ENCODE measurements at places on chromosomes 12 and 14.

DNA sequence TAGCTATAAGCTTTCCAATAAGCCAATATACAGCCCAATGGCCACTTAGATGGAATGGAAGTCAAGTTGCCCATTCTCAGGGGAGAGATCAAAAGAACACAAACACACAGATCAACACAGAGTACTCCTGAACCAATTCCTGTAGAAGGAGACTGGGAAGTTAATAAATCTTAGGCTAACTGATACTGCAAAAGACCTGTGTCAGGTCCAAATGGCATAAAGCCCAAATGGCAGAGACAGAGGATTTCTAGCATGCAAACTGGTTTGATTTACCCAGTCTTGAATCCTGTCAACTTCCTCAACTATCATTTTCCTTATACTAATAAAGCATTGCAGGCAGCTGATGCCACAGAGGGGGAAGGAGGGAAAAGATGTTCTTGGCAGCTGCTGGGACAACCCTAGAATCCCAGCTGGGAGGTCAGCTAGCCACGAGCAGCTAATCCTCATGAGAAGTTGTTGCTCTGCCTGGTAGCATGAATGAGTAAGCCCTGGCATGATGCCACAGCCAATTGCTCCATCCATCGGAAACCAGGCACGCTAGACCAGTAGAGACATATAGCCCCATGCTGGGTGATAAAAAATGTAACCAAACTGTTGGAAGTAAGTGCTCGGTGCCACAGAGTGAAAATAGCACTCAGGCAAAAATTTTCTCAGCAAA lies 26.2 kb downstream of the ANG start:
- peak; percentile 22 for DNase-seq

GRCh38 chr12:66107451-66107915 lies 23.1 kb downstream of the LLPH start:
- peak; percentile 94 for DNase-seq

DNA sequence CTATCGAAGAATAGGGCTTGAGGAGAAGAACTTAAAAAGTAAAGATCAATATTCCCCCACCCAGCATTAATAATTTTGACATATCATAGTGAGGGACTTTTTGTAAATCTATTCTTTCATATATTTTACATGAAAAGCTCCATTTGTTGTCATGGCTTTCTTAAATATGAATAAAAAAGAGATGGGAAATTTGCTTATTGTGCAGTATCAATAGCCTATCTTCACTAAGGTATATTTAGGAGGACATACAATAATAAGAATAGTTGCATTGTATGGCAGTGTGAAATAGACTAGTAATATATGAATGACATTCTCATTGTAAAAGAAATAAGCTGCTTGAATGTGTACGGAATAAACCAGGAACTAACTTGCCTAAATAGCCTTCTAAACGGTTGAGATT lies 5.5 kb upstream of the TCP11L2 start:
- DNase-seq, result no peak

- DNase-seq, result no peak
These were observed 6.6 kb downstream of the RAP1B start for GRCh38 chr12:68617160-68617926.

DNA sequence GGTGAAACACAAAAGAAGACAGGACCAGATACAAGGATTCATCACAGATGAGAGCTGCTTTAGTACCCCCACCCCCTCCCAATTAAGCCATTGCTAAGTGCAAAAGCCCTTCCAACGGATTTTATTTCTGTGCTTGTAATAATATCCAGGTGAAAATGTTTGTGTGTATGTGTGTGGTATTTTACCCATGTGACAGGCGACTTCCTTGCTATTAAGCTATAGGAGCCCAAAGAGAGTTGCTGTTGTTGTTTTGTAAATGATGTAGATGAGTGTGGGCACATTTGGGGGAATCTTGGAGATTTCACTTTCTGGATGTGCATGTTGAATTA lies 3.2 kb upstream of the HOXC4 start:
- no peak for DNase-seq

GRCh38 chr14:104682107-104682593 lies 7.3 kb upstream of the INF2 start:
- peak; percentile 36 for DNase-seq

- no peak for DNase-seq
These were observed 521 bp upstream of the PCED1B start for GRCh38 chr12:47078733-47079467.

DNA sequence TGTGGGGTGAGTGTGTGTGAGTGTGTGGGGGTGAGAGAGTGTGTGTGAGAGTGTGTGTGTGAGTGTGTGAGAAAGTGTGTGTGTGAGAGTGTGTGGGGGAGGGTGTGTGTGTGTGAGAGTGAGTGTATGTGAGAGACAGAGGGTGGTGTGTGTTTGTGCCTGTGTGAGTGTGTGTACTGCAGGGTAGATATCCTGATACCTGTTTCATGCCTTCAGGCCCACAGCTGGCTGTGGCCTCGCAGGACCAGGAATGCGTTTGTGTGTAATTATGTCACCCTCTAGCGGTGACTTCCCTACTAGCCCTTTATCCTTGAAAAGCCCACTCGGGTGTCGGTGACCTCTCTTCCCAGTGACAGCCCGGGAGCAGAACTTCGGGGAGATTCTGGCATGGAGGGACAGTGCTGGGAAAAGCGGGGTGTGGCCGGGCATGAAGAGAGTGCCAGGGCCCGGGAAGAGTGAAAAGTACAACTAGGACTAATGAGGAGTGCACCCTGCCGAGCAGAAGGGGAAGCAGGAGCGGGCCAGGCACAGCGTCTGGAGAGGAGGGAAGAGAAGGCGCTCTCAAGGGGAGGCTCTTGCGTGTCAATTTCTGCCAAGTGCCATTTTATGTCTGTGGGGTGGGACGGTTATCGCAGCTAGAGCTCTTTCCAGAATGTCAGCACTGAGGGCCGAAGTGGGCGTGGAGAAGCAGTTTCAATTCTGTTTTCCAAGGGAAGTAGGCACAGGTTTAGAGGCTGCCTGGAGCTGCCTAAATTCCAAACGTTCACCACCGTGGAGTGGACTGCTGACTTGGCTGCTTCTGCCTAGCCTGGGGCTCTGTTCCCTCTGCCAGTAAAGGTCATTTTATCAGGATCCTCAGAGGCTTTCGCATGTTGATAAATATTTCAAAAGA lies 11.0 kb upstream of the FBXL14 start:
- peak; percentile 91 for DNase-seq

GRCh38 chr12:47020211-47020821 lies 59.1 kb upstream of the PCED1B start:
- no peak for DNase-seq

DNA sequence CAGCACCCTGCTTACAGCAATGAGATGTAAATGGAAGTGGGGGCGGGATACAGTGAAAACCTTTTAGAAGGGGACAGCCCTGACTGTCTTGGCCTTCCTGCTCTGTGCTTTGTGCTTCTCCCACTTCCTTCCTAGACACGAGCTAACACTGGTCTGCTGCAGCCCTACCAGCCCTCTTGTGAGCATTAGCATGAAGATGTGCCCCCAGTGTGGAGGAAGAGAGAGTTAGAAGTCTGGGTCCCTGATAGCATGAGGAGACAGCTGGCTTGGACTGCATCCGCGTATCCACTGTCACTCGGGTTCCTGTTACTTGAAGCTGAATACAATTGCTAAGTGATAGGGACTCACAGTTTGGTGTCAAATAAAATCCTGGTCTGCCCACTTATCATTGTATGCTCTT lies 248.1 kb upstream of the SOX5 start:
- DNase-seq, result no peak

DNA sequence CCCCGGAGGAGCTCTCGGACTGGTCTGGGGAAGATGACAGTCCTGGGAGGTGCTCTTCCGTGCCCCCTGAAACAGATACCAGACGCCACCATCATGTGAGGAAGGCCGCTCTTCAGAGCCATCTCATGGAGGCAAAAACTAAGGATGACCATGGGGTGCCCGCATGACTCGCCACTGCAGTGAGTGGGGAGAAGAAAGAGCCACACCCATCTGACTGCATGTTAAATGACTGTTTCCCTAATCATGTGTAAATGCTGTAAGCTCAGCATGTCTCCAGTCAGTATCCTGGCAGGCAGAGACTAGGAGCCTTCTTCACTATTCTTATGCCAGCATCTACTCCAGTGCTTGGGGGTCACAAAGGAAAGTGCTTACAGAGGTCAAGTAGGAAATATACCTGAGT lies 4.0 kb downstream of the STON2 start:
- DNase-seq, result no peak

DNA sequence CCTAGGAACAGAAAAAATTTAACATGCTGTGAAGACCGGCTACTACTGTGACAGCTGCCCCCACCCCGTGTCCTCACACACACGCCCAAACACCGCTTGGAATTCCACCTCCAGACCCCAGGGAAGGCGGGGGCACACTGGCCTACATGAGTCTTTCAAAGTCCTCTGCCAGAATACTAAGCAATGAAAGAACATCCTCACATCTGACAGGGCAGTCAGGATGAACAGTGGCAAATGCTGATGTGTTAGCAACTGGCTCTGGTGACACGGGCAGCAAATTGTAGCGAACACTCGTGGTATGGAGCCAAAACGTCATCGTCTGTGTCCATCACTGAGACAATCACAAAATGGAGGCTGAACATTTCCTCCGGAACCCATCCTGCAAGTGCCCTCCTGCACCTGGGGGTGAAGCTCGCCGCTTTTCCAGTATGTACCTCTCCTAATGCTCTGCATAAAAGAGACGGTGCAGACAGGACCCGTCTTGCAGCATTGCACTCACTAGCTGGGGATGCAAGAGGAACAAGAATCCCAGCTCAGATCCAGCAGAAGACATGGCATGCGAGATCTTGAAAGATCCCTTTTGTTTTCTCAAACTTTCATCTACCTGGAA lies 94.8 kb downstream of the BCL11B start:
- peak; percentile 54 for DNase-seq

GRCh38 chr14:97137705-97138104 lies 340.5 kb downstream of the VRK1 start:
- no peak for DNase-seq

GRCh38 chr14:104852280-104852663 lies 12.8 kb upstream of the CEP170B start:
- no peak for DNase-seq

DNA sequence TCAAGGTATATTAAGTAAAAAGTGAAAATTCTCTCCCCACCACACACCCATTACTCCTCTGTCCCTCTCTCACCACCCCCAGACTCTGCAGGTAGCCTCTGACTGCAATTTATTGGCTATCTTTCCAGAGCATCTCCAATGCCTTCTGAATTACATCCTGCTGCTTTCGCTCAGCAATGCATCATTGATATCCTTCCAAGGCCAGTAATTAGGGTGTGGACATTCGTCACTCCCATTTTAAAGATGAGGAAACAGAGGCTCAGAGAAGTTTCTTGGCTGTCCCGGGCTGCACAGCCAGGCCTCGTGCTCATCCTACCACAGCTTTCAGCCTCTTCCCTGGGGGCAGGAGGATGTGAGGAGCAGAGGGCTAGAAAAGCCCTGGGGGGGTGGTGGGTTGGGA lies 23.6 kb upstream of the PGF start:
- no peak for DNase-seq

GRCh38 chr14:78070344-78070743 lies 99.8 kb upstream of the NRXN3 start:
- no peak for DNase-seq

DNA sequence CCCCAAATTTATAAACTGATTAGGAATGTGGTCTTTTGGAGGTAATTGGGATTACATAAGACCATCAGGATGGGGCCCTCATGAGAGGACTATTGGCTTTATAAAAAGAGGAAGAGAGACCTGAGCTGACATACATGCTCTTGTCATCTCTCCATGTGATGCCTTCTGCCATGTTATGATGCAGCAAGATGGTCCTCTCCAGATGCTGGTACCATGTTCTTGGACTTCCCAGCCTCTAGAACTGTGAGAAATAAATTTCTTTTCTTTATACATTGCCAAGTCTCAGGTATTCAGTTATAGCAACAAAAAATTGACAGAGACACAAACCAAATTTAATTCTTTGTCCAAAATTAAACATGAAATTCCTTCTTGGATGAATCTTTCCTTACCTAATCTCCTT lies 92.9 kb downstream of the EFCAB11 start:
- DNase-seq, result no peak

DNA sequence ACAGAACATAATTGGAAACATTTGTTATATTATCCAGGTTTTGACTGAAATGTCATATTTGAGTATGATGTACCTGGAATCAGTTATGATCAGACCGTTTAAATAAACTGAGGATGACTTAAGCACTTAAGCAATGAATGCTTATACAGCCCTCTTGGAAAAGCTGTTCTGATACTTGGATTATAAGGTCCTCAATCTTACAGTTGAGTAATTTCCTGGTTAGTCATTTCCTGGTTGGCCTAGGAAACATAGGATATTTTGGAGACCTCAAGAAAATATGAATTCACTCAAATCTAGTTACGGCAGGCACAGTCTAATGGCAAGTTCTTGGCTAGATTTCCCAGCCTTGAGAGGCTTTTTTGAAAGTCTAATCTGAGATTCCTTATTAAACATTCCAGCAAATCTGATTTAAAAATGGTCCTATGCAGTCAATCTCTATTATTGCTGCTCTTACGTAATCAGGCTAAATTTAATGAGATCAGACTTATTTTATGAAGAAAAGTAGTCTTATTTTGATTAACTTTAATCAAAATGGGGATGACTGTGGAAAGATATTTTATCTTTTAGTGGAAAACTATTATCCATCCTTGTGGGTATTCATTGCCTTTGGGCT lies 447.2 kb downstream of the SNAPC1 start:
- peak; percentile 1 for DNase-seq

DNA sequence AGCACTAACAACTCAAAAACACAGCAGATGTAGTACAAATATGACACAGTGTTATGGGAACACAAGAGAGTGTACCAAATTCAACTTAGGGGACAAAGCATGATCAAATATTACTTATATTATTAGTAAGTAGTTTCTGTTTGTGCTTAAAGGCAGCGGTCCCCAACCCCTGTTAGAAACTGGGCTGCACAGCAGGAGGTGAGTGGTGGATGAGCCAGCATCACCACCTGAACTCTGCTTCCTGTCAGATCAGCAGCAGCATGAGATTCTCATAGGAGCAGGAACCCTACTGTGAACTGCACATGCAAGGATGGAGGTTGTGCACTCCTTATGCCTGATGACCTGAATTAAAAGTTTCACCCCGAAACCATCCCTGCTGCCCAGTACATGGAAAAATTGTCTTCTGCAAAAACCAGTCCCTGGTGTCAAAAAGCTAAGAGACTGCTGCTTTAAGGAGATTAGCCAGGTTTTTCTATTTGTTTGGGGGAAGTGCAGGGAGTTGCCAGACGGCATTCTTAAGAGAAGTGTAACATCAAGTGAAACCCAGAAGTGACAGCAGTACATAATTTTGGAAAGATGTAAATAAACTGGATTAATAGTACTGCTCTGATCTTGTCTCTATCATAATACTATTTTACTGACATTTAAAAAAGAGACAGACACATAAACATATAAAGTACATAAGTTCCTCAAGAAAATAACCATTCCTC lies 26.7 kb downstream of the GTF2A1 start:
- no peak for DNase-seq

- DNase-seq, result no peak
These were observed 22.3 kb upstream of the ITPR2 start for GRCh38 chr12:26855337-26855736.

GRCh38 chr12:102439426-102440405 lies 40.6 kb downstream of the IGF1 start:
- DNase-seq, result peak; percentile 85

Measured in tongue (tissue), 3 donors.